ENCODE measurements at places on chromosomes 7 and 10.

- no peak for DNase-seq
Measured at GRCh38 chr10:120051671-120052070, 159.1 kb downstream of the SEC23IP start.

GRCh38 chr10:126475074-126475691 is 86.9 kb upstream of the ADAM12 start:
- DNase-seq, result no peak

DNA sequence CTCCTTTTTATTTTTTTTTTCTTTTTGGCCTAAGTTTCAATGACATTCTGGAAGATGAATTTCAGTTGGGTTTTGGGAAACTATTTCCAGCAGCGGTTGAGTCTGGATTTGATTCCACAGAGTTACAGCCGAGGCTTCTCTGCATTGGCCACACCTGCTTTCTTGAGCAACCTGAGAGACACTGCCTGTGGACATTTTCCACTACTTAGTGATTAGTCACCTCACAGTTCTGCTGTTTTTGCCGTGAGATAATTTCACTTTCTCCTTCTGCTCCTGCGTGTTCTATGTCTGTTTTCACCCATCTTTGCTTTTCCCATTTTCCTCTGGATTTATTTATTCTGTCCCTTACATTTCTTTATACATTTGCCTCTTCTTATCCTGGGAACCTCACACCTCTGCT is 243.0 kb downstream of the BICC1 start:
- DNase-seq, result no peak

GRCh38 chr7:27727058-27727457 is 12.9 kb upstream of the TAX1BP1 start:
- no peak for DNase-seq
